ENCODE measurements at places on chromosomes 1 and 21.

DNA sequence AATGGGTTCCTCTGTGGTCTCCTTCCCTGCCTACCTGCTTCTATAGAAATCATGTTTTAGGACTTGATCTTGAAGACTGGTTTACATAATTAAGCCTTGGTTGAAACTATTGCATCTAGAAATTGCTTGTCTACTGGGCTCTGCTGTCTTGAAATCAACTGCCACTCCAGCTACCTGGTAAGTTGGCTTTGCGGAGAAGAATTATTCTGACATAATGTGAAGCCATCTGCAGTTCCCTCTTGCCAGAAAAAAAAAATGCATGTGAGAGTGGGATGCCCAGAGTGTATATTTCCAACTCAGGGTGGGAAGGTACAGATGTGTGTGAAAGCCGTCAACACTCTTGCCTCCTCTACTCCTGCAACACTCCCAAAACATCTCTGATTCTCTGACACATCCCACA lies 27.2 kb downstream of the C8B start:
- no peak for DNase-seq

DNA sequence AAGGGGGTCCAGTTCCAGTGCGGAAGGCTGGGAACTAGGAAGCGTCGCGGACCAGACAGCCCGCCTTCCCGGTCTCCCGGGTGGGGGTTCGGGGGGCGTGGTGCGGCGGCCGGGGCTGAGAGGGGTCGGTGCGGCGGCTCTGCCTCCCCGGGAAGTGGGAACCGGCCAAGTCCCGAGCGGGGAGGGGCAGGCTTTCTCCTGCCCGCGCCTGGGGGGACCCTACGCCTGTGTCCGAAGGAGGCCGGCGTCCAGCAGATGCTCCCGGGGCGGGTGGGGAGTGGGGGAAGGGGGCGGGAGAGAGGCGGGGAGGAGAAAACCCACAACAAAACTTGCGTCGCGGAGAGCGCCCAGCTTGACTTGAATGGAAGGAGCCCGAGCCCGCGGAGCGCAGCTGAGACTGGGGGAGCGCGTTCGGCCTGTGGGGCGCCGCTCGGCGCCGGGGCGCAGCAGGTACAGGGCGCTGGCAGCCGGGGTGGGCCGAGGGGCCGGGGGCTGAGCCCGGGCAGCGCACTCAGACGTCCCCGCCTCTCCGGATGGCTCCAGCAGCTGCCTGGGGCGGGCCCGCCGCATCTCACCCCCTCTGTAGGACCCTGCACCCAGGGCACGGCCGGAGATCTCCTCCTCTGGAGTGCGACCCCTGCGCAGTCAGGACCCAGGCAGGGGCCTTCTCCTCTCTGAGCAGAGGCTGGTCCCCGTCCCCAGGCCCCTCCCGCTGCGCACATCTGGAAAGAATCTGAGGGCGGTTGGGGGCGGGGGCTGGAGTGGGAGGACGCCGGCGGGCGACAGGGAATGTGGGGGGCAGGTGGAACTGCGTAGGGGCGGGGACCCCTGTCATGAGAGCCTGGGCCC lies at the start of gene PODN:
Gene PODN, plus strand, starts transcription at position 355 of the 849 bp plus-strand sequence. CDS start 7,643 bp downstream, outside the sequence.
- no peak for DNase-seq

GRCh38 chr1:206556047-206556749 lies 48.9 kb downstream of the RASSF5 start:
- DNase-seq = no peak

GRCh38 chr1:81174052-81174451 lies 626.7 kb upstream of the ADGRL2 start:
- no peak for DNase-seq

DNA sequence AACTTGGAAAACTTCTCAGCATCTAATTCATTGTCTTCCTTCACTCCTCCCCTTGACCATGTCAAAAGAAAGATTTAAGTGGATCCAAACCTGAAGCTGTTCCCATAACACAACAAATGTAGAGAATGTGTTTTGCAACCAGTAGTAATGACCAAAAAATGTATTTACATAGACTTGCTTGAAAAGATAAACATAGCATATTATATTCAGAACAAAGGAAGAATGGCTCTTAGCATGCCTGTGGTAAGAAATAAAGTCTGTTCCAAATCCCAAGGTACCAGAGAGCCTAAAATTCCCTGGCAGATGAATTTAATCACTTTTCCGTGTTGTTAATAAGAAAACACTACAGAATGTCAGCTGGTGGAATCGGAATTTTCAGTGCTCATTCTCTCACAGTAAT lies 36.8 kb downstream of the FMO3 start:
- no peak for DNase-seq

DNA sequence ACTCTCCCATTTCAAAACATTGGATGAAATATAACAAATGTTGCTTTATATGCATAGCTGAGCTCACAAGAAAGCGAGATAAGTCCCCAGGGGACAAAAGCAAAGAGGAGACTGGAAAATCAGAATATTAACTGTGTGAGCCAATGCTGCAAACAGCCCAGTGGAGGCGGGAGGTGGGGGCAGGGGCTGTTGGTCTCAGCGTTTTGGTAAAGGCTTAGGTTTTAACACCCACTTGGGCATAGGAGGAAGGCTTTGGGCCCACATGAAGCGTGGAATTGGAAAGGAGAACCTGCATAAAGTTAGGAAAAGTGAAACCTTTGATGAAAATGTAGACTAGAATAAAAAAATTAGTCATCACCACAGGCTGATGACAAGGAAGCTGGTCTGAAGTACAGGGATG lies 30.2 kb upstream of the SMIM12 start:
- no peak for DNase-seq

GRCh38 chr1:81832573-81832972 lies 31.8 kb downstream of the ADGRL2 start:
- DNase-seq = no peak

DNA sequence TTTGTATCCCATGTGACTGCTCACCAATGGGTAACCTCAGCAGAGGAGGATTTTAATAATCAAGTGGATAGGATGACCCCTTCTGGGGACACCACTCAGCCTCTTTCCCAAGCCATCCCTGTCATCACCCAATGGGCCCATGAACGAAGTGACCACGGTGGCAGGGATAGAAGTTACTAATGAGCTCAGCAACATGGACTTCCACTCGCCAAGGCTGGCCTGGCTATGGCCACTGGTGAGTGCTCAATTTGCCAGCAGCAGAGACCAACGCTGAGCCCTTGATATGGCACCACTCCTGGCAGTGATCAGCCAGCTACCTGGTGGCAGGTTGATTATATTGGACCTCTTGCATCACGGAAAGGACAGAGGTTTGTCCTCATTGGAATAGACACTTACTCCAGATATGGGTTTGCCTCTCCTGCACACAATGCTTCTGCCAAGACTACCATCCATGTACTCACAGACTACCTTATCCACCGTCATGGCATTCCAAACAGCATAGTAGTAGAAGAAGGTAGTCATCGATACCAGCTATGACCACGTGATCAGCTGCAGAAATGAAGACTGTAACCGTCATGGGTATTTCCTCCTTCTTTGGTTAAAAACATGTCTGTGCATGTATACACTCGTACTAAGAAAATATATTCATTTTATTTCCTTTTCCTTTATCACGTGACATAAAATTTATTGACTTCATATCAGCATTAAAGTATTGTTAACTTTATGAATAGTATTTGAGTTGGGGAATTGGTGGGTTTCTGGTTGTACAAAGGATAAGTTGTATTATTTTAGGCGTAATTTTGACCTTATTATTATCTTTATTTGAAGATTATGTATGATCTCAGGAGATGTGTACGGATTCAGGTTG lies 562.6 kb downstream of the PTPRU start:
- no peak for DNase-seq

DNA sequence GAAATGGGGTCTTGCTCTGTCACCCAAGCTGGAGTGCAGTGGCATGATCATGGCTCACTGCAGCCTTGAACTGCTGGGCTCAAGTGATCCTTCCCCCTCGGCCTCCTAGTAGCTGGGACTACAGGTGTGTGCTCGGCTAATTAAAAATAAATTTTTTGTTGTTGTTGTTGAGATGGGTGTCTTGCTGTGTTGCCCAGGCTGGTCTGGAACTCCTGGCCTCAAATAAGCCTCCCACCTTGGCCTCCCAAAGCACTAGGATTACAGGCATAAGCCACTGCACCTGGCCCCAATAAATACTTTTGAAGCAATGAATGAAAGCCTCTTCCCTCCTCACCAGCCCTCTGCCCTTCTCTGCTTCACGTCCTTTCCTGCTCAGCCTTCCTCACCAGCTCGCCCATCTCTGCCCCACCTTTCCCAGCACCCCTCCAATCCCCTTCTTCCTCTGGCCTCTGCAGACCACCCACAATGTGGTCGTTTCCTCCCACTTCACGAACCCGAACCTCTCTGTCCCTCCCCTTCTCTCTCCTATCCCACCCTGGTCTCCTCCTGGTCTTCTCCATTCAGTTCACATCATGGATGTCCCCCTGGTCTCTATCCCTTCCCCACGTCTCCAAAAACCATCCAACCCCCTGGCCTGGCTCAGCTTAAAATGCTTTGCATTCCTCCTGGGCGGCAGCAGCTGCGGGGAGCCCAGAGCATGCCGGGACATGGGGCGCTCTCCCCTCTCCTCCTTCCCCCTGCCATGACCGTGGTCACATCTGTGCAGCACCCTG lies 38.4 kb downstream of the RAP1GAP start:
- no peak for DNase-seq

- DNase-seq = peak; percentile 69
These were observed 26.2 kb upstream of the PADI4 start for GRCh38 chr1:17281775-17282181.

- no peak for DNase-seq
These were observed 5.0 kb upstream of the PLA2G2C start for GRCh38 chr1:20191266-20191825.

- peak; percentile 23 for DNase-seq
These were observed 43.8 kb downstream of the RBM11 start for GRCh38 chr21:14259747-14260146.

- DNase-seq = no peak
These were observed 45.1 kb upstream of the SCCPDH start for GRCh38 chr1:246678816-246679793.

GRCh38 chr1:214463596-214463995 lies 87.8 kb downstream of the PTPN14 start:
- no peak for DNase-seq

GRCh38 chr1:84939151-84939550 lies 46.1 kb upstream of the LPAR3 start:
- DNase-seq = no peak

DNA sequence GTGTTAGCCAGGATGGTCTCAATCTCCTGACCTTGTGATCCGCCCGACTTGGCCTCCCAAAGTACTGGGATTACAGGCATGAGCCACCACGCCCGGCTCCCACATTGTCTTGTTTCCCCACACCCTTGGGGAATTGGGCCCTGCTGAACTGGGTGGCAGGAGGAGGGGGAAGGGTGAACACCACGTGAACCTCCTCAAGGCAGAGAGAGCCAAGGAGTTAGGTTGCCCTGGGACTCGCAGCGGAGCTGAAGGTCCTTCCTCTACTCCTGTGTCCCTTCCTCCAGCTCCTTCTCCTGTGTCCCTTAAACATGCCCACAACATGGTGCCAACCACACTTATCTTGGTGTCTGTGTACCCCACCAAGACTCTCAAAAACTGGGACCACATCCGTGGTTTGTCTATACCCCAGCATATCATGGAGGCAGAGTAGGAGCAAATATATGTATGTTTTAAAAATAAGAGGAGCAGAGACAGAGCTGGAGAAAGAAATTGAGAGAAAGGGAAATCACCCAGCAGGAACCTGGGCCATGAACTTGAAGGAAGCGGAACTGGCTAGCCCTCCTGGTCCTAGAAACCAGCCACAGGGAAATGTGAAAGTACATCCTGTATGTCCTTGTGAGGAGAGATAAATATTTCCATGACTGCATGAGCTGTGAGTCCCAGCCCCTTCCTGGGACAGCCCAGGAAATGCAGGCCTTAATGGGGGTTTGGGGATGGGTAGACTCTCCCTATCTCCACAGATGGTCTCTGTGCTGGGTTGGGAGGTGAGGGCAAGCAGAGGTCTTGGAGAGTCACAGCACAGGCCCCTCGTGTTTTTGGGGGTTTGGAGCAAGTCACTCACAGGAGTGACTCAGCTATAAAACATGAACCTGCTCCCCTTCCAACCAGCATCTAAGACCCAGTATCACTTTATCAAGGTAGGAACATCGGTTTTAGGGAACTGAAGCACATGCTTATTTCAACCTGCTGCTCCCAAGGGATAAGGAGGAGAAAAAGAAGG lies 9.4 kb upstream of the TAL1 start:
- no peak for DNase-seq

GRCh38 chr1:22584001-22584562 lies 20.8 kb downstream of the EPHA8 start:
- no peak for DNase-seq

DNA sequence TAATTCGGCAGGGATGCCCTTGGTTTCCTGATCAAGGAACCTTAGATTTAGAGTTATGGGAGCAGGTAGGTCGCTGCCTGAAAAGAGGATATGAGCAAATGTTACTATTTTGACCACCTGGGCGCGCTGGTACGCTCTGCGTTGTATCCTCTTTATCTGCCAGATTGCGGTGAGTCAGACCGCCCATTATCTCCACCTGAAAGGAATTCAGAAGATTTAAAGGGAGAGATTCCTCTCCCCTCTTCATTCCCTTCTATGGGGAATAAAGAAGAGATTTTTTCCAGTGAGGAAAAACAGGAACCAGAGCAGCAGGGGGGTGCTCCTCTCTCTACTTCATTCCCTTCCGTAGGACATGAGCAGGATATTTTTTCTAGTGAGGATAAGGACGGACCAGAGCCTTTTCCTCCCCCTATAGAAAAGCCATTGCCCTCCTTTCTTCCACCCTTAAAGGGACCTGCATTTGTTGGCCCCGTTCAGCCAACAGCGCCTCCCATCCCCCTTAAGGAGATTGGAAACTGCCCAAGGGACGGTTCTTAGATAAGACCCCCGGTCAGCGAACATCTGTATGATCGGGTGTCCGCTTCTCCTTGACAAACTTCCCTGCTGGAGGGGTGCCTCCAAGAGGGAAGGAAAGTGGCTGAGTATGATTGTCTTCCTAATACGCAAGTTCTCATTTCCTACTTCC lies 34.1 kb downstream of the CLCA1 start:
- no peak for DNase-seq

GRCh38 chr1:42317308-42317707 lies 17.7 kb downstream of the FOXJ3 start:
- DNase-seq = no peak

GRCh38 chr21:44999428-44999971 lies 59.7 kb downstream of the SLX9 start:
- DNase-seq = no peak

- DNase-seq = no peak
These were observed 6.8 kb upstream of the PLXNA2 start for GRCh38 chr1:208251015-208251414.

GRCh38 chr1:116988908-116989307 lies 12.7 kb upstream of the CD101 start:
- no peak for DNase-seq

- DNase-seq = no peak
These were observed 11.3 kb upstream of the CTSE start for GRCh38 chr1:206035027-206035426.

GRCh38 chr1:60257531-60257930 lies 184.0 kb upstream of the C1orf87 start:
- no peak for DNase-seq
